Lower leg skin (tissue), 4 donors: ENCODE measurements at places on chromosomes 1 and 21.

GRCh38 chr1:93729502-93729901 is 47.9 kb upstream of the BCAR3 start:
- DNase-seq, result no peak

GRCh38 chr1:203031467-203031866 is 5.2 kb downstream of the PPFIA4 start:
- no peak for DNase-seq

DNA sequence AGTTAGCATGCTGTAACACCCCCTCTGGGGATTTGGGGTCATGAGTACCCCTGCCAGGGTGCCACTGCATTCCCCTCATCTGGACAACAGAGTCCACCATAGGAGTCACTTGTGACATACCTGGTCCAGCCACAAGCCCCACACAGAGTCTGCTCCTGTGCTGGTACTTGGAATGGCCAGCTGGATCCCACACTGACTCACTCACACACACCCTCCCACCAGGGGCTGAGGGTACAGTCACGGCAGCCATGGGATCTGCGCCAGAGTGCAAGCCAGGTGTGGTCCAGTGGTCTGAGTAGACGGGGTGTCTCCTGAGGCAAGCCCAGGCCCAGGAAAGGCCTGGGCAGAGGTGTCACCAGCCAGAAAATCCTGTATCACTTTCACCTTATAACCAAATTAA is 67.7 kb downstream of the MRPL39 start:
- no peak for DNase-seq

GRCh38 chr1:156204686-156205085 is 8.1 kb upstream of the PMF1 start:
- no peak for DNase-seq

GRCh38 chr1:178145605-178146004 is 51.7 kb downstream of the RASAL2 start:
- DNase-seq, result no peak

DNA sequence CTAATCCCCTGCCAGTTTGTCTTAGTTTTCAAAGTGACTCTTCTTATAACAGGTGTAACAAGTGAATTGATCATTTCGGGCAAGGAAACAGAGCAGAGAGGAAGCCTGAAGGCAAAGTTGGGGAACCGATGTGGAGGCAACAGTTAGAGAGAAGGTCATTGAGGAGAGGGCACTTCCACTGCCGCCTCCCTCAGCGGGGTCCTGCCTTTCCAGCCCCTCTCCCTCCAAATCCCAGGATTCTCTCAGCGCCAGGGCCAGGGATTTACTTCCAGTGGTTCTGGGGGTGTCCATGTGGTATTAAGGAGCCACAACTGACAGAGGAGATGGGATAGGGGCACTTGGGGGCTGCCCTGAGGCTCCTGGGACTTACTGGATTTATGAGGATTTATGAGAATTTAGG is 39.7 kb upstream of the PDE9A start:
- peak; percentile 70 for DNase-seq

- DNase-seq, result no peak
These were observed 3.3 kb upstream of the ATP6V1G3 start for GRCh38 chr1:198543670-198544260.

DNA sequence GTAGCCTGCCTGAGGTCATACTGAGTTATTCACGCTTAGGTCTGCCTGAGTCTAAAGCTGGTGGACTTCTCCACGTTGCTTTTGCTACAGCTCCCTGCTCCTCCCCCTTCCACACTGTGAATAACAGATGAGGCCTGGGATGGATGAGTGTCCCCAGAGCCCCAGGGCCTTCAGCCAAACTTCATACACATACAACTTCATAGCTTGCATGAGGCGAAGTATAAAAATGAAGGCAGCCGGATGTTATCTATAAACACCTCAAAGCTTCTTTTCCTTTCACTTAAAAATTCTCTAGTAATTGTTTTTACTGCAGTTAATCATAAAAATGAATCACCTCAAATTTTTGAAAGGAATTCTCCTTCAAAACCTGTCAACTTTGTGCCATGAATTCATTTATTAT is 70.2 kb downstream of the DAB1 start:
- no peak for DNase-seq

GRCh38 chr1:154770897-154771594 is 99.0 kb downstream of the KCNN3 start:
- DNase-seq, result no peak

- DNase-seq, result no peak
These were observed 64.5 kb upstream of the SCCPDH start for GRCh38 chr1:246659594-246660140.

GRCh38 chr1:21703318-21703963 is 34.3 kb upstream of the RAP1GAP start:
- DNase-seq, result no peak

GRCh38 chr1:29986986-29987385 is 736.4 kb downstream of the MATN1 start:
- no peak for DNase-seq

- DNase-seq, result no peak
These were observed 87.0 kb downstream of the NMNAT2 start for GRCh38 chr1:183331091-183331742.

DNA sequence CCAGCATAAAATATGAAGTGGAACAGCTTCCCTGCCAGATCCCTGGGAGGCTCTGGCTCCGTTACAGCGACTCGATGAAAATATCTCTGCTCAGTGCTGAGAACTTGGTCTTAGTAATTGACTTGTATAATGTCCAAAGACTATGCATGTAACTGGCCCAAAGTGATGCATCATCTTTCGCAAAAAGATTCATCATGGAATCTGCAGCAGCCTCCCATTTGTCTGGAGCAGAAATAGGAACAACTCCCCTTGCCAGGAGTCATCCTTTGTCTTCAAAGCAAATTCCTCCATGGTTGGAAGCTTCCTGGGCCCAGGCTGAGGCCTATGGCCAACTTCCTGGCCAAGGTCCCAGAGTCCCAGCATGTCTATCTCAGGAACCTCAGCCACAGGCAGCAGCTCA is 16.9 kb upstream of the SLC6A17 start:
- no peak for DNase-seq

DNA sequence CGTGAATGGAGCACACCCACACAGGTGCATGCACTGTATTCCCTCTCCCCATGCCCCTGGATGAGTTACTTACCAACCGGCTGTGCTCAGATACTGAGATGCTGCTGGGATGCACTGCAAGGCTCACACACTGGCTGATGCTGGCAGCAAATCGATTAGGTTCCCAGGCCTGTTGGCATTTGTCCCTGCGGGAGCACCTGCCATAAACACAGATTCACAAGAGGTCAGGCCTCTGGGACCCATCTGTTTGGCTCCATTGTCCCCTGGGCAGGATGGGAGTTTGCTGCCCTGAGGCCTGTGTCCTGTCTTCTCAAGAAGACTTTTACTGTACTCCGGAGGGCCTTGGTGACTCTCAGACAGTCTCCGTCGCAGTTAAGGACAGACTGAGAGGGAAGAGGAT is 145.4 kb downstream of the PLXNA2 start:
- DNase-seq, result no peak
